ENCODE measurements at places on chromosomes 16 and 17.
A peak's percentile ranks its signal among the peaks of the same experiment; 100 is the strongest.

GRCh38 chr16:23534868-23535860 is 22.0 kb downstream of the EARS2 start:
- no peak for DNase-seq

DNA sequence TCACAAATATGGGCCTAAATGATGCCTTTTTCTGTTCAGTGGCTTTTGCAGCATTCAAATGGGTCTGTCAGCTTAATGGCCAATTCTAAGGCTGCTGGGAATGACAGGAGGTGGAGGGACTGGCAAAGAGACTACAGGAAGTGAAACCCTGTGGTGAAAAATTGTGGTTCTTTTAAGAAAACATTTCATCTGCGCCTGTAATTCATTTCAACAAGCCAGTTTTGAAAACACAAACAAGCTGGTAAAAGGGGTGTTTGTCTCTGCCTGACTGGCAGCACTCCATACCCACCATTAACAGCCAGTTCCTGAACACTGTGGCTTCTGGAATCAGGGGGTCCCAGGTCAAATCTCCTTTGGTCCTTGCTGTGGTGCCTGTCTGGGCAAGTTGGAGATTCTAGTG is 3.6 kb upstream of the KDM8 start:
- DNase-seq, result peak; percentile 30

- DNase-seq, result no peak
Observed at GRCh38 chr17:29012535-29012934, 6.7 kb upstream of the SEZ6 start.

- peak; percentile 44 for DNase-seq
Observed at GRCh38 chr16:20884240-20884556, 16.0 kb downstream of the DCUN1D3 start.

- no peak for DNase-seq
Observed at GRCh38 chr16:56817056-56817455, 48.0 kb upstream of the SLC12A3 start.

DNA sequence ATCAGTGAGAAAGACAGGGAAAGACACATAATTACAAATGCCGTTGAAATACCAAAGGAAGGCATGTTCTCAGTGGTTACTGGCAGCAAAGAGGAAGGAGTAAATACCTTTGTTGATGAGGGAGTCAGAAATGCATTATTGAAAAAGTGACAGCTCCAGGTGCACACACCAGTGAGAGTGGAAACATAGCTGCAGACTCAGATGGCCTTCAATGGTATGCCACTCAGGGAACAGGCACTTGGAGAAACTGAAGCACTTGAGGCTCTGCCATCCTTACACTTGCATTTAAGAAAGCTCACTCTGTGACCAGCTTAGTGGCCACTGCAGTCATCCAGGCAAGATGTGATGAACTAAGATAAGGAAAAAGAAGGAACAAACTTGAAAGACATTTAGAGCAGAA is 29.9 kb downstream of the NOG start:
- DNase-seq, result no peak

DNA sequence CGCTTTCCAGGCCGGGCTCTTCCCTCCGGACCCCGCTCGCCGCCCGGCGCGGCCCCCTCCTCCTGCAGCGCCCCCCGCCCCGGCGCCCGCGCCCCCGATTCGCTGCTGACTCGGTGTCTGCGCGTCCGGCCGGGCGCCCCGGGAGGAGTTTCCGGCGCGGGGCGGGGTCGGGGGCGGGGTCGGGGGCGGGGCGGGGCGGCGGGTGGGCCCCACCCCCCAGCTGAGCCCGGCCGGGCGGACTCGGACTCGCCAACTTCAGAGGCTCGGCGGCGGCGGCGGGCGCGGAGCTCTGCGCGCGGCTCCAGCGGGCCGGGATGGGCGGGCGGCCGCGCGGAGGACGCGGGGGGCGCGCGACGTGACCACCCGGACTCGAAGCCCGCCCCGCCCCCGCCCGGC is at the start of gene METRNL:
METRNL (plus strand) TSS at position 258 of the 396 bp plus-strand sequence. CDS start 207 bp downstream, outside the sequence.
- no peak for DNase-seq

DNA sequence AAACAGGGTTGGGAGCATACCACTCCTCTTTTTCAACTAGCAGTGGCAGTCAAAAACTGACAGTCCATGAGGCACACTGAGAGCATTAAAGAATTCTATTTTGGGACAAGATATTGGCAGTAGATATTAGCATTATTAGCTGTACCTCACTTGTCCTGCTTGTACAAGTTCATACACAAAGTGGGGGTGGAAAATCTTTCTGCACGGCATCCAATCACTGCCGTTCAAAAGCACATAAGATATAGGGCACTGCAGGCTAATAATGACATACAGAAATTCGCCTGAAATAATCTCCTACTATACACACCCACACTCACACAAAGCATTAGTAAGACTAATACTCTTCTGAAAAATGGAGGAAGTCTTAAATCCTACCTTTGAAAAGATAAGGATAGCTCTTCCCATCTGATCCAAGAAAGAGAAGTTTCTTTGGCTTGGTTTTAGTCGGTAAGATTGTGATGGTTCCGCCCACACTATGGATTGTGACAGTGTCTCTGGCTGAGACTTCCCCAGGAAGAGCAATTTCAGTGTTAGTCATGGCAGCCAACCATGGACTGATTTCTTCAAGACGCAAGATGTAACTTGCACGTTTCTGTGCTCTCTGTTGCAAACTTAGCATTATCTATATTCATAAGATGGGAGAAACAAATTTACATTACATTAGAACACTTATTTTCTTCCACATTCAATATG is 40.6 kb upstream of the ARL6IP1 start:
- no peak for DNase-seq

DNA sequence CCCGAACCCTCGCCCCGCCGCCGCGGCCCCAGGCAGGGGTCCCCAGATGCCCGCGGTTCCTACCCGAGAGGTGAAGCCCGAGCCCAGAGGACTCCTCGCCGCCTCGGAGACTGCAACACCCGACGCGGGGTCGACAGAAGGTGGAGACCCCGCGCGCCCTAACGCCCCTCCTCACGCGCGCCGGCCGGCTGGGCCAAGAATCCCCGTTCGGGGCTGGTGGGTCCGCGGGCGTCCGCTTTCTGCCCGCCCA is 515 bp downstream of the SUMO2 start:
- DNase-seq, result no peak

DNA sequence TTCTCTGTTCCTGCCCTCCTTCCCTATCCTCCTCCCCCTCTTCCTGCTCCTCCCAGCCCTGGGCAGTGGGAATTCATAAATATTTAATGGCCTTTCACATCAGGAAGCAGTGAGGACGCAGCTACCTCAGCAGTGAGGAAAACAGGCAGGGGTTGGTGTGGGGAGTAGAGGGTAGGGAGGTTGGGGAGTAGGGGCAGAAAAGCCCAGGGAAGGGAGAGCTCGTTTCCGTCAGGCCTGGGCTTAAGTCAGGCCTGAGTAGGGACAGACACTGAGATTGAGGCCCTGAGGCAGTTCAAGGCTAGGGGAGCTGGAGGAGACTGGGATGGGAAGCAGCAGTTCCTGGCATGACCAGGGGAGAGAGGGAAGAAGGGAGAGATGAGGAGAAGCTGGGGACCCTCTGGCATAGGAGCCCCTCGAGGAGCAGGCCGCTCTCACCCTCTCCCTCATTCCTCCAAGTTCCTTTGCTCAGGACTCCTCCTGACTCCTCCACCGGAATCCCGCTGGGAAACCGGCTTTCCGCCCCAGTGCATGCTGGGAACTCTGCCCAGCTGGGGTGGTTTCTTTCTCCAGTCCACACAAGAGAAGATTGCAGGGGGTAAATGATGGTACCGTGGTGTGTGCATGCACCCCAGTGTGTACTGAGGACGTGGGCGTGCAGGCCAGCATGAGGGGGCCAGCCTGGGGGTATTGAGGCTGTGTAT is 6.2 kb downstream of the SAMD14 start:
- no peak for DNase-seq

- no peak for DNase-seq
Observed at GRCh38 chr17:46009681-46010596, 10.9 kb downstream of the STH start.

- DNase-seq, result no peak
Observed at GRCh38 chr17:6713130-6713917, at the start of gene SLC13A5. Gene SLC13A5 (minus strand): TSS chr17:6713369. CDS start chr17:6713333, 36 bp downstream.

DNA sequence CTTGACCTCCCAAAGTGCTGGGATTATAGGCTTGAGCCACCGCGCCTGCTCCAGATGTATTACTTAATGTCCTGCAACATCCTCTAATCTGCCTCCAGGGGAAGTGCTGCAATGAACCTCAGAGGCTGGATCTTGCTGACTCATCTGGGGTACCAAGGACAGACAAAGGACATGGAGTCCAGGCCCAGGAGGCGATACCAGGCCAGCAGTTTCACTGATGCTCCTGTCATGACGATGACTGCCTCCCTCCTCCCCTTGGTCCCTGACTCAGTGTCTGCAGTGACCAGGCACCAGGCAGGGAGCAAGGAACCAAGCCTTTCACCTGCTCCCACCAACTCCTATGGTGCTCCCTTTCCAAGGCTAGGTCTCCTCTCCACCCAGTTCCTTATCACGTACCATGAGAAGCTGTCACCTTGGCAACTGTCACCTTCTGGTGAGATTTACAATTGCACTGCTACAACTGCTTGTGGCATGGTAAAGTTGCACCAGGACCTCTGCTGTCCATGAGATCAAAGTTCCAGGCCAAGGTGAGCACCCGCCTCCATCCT is 21.6 kb upstream of the PHOSPHO1 start:
- DNase-seq, result no peak

DNA sequence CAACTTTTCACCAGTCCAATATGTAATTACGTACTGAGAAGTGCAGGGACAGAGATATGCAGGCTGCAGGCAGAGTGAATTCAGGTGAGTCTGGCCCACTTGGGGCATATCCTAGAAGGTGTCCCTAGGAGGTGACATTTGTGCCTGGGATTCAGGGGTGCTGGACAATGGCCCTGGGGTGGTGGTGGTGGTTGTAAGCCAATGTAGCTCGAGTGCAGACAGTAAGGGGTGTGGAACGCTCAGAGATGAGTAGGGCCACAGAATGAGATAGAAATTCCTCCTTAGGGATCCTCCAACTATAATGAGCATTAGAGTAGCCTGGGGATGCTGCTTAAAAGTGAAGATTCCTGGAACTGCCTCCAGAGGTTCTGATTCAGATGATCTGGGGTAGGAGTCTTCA is 221.7 kb upstream of the MPHOSPH6 start:
- no peak for DNase-seq

- no peak for DNase-seq
Observed at GRCh38 chr16:80526418-80527061, 14.3 kb upstream of the DYNLRB2 start.

DNA sequence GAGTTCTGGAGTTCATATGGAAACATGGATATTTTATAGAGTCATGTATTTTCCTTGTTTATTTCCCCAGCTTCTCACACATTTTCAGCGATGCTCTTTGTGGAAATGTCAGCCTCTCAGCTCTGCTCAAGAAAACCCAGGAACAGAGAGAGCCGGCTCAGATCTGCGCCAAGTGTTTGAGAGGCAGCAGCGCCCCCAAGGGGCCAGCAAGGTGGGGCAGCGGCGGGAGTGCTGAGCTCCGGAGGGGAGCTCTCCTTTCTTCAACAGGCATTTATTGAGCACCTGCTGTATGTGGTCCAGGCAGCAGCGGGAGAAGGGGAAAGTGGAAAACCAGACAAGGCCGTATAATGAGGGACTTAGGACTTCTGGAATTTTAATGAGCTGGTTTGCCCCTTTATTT is 421.1 kb upstream of the C16orf82 start:
- no peak for DNase-seq

DNA sequence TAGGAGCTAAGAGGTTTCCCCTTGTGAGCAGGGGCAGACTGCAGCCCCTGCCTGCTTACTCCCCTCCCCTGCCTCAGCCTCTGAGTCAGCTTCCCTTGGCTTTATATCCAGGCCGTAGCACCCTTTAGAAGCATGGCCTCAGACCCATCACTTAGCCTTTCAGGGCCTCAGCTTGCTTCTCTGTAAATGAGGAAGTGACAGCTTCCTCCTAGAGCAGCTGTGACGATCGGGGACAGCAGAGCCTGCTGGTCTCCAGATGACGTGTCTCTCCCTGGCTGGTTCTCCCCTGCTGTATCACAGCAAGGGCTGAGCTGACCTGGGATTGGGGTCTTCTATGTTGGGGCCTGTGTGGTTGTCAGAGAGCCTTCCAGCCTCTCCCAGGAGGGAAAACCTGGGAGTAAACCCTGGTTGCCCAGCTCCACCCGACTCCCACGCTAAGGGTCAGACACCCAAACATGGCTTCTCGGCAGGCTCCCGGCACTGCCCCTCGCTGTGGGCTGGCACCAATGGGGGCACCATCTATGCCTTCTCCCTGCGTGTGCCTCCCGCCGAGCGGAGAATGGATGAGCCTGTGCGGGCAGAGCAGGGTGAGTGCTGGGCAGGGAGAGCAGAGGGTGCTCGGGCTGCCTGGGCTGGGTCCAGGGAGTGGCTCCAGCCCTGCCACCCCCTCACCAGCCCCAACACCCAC is 16.3 kb upstream of the MYO15B start:
- DNase-seq, result no peak

- no peak for DNase-seq
Observed at GRCh38 chr17:30133197-30133596, 16.6 kb downstream of the NSRP1 start.

DNA sequence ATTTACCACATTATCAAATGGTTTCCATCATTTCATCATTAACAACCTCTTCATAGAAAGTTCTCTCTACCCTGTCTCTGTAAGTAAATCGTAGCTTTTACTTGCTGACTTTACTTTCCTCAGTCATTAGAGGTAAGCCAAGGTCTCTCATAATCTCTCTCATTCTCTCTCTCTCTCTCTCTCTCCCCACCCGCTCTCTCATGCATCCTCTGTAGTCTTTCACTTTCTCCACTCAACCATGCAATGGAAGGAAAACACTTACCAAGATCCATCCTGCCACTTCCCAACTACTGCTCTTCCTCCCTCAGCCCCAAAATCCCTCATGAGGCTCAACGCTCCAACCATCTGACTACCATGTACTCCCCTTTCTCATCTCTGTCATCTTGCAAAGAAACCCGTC is 6.1 kb downstream of the CEP112 start:
- no peak for DNase-seq

DNA sequence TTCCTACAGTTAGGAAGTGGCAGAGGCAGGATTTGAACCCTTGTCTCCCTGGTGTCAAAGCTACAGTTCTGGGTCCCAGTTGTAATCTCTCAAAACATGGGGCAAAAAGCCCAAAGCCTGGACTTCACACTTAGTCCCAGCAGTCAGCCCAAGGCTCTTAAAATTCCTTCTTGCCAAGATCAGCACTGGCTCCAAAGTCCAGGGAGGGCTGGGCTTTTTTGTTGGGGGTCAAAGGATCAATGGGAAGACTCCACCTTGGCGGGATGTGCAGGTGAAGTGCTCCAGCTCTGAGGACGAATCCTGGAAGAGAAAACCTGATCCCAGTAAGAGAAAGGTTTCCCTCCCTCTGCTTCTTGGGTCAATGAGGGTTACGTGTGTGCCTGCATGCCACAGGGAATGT is 195.5 kb downstream of the HAPSTR1 start:
- DNase-seq, result no peak

GRCh38 chr16:87692176-87692575 is 73.6 kb downstream of the KLHDC4 start:
- DNase-seq, result no peak

DNA sequence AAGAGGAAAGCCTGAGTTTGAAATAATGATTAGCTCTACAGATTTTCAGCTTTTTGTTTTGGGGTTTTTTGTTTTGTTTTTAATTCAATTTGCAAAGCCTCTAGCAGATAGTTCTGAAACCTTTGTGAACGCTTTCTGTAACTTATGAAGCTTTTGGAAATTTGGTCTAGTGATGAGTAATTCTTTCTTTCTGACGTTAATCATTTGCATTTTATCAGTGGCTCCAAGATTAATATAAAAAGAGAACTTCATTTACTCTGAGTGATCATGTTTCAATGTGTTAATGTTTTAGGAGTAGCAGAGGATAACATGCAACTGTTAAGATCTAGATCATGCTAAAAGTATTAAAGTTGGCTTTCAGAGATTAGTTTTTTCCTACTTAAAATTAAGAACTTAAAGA is 160.3 kb upstream of the TBX2 start:
- no peak for DNase-seq
